ENCODE measurements at places on chromosomes 13 and 19.

- no peak for DNase-seq
Observed at GRCh38 chr19:18665771-18666202, 17.7 kb upstream of the CRTC1 start.

- DNase-seq = peak; percentile 84
Observed at GRCh38 chr19:11496391-11497163, 9.1 kb downstream of the ZNF653 start.

- peak; percentile 13 for DNase-seq
Observed at GRCh38 chr13:32316501-32316900, 1.2 kb downstream of the BRCA2 start.

DNA sequence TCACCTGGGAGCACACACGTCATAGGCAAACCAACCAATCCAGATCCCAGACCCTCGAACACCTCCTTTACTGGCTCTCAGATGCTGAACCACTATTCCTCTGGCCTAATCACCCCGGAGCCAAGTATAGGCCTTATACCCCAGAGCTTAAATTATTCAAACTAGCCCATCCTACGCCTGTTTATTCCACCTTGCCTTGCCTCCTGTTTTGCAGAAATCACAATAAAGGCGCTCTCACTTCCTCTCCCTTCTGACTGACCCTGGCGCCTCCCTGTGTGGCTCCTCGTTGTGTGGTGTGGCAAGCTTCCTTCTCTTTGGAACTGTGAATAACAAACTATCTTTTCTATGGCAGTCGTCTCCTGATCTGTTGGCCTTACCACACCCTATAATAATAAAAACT lies 354.9 kb downstream of the ENOX1 start:
- no peak for DNase-seq

DNA sequence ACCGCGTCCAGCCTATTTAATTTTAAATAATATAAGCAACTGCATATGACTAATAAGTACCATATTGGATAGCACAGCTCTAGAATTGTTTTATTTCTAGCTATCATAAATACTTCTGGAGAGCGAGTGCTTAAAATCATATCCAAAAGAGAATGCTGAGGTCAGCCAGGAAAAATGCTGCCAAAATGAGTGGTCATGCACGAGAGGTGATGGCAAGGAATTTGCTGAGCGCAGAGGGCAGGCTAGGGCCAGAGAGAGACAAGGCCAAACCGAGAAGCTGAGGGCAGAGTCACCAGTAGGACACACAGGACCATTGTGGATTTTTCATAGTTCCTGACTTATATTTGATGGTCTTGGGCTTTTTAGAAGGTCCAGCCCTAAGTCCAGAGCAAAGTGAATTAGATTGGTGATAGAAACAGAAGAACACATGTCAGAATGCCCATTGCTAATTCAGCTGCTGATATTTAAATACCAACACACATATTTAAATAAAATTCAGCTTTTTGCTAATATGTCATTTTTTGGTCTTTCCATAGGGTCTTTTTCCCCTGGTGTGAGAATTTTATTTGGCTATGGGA lies 33.6 kb upstream of the UBL3 start:
- no peak for DNase-seq

GRCh38 chr19:47445527-47445926 lies 26.2 kb downstream of the SLC8A2 start:
- DNase-seq = no peak

- no peak for DNase-seq
Observed at GRCh38 chr13:23434491-23434890, 989 bp upstream of the SACS start.

GRCh38 chr19:48724796-48725753 lies 5.5 kb upstream of the MAMSTR start:
- peak; percentile 97 for DNase-seq

DNA sequence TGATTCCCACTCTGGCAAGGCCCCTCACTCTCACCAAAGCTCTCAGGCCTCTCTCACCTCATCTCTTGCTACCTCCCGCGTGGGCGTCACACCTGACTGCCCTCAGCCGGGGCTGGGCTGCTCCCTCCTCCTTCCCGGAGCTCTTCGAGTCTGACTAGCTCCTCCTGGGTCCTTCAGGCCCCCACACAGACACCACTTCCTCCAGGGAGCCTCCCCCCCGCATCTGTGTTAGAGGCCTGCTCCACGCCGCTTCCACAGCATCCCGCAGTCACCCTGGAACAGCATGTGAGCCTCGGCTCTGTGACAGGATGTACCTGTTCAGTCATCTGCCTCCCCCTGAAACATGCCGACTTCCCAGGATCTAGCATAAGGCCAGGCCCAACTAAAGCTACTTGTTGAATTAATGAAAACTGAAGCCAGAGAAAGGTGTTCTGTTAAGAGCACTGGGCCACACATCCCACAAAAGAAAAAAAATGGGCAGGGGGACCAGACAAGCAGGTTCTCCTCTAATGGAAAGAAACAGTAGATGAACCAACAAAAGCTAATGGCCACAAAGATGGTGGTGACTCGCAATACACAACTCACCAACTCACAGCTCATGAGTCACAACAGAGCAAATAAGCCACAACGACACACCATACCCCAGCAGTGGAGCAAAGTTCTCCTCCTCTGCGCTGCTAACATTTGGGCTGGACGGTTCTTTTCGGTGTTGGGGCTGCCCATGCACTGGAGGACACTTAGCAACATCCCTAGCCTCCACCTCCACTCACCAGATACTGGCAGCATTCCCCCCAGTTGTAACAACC lies 3.0 kb downstream of the PPP6R1 start:
- DNase-seq = peak; percentile 48

DNA sequence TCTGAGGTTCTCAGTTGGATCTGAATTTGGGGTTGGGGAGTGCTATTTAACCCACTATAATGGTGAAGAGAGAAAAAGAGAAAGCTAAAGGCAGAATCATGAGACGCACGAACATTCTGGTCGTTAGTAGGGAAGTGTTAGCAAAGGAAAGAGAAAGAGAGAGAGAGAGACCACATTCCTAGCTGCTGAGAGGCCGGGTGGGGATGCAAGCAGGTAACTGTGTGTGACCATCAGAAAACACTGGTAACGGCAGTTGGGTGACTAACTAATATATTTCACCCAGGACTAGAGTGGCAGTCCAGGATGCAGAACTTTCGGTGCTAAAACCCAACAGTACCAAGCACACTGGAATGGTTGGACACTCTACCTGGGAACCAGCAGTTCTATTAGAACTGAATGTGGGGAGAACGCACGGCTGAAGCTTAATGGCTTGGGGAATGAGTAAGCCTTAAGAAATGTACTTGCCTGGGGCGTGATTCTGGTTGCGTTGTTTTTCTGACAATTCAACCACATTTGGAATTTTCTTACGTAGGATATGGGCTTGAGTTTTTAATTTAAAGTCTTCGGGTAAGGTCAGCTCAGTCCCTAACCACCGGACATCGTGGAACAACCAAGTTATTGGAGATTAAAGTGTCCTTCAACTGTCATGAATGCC lies 130.2 kb downstream of the DNAJC15 start:
- peak; percentile 82 for DNase-seq

GRCh38 chr13:100798739-100799361 lies 124.3 kb upstream of the TMTC4 start:
- DNase-seq = no peak

GRCh38 chr13:73321043-73321442 lies 262.2 kb downstream of the KLF5 start:
- DNase-seq = no peak

DNA sequence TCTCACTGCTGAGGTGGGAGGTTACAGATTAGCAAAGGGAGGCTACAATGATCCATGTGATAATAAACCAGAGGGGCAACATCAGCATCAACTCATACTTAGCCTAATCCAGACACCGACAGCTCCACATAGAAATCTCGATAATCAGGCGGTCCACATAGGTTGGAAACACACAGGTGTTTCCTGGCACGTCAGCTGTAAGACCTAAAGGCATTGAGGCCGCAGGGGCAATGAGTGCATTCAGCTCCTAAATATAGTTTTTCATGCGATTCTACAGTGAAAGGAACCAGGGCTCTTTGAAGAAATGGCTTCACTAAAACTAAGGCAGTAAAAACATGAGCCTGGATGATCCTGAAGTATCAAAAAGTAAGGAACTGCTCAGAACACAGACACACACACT lies 19.3 kb downstream of the PLPP2 start:
- DNase-seq = no peak

DNA sequence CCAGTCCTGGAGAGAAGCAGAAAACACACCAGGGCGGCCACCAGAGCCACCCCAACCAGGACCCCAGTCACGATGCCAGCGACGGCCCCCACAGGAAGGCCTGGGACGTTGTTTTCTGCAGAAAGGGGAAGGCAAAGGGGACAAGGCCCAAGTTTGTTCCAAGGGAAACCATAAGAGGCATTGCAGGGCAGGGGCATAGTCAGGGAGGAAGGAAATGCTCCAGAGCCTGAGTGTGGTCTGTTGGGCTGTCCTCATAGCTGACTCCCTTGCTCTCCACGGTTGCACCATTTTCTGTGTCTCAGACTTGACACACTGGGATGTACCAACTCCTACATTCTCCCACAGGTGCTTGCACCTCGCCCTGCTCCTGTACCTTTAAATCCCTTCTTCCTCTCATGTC lies 5.2 kb downstream of the CEACAM4 start:
- DNase-seq = no peak

- no peak for DNase-seq
Observed at GRCh38 chr19:1587872-1588271, 4.8 kb downstream of the MBD3 start.

All from mesenchymal stem cell (in vitro differentiated cells and primary cell).